ENCODE measurements at places on chromosomes 16 and 17.

DNA sequence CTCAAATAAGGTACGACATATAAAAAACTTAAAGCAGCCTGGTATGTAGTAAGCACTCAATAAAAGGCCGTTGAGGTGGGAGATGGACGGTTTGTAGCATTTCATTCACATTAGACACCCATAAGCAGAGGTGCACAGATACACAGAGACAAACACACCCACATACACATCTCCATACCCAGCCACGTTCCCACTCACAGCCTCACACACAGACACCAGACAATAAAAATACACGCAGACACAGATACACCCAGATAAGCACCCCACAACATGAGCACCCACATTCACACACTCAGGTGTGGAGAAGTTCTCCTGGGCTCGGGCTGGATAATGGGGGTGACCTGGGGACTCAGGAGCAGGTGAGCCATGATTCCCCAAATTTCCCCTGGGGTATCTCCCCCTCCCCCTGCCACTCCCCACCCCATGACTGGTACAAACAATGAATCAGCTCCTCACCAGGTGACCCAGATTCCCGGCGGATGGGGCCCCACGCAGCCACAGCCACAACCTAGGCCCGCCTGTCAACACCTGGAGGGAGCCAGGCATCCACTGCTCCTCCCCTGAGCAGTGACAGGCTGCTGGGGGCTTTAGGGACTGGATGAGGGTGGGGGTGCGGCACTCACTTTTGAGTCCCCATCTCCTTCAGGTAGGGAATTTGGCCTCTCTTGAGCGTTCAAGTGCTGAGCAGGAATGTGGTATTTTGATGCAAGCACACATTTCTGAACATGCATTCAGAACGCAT, 2.7 kb downstream of the DLX3 start:
- DNase-seq: no peak

- DNase-seq: no peak
Measured at GRCh38 chr17:12507026-12507595, 158.6 kb upstream of the MYOCD start.

DNA sequence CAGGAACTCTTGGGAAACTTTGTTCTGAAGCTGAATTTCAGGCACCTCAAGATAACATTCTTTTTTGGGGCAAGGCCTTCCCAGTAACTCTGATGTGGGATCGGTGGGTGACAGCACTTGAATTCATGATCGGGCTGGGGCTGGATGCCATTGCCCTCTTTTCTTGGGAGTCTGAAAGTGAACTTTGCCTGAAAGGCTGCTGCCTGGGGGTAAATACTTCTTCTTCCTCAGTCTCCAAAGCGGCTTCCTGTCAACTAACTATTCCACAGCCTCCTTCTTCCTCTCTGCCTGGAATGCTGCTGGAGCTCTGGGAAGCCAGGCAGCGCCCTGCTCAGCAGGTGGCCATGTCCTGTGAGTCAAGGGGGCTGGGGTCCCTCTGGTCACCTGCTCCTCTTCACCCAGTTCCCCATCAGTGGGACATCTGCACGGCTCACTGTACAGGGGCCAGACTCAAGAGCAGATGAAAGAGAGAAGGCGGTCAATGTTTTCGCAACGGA, 79.5 kb downstream of the WIPI1 start:
- DNase-seq: no peak

GRCh38 chr17:77349976-77350830, 209.4 kb downstream of the SEC14L1 start:
- DNase-seq: no peak

- DNase-seq: no peak
Measured at GRCh38 chr16:48628359-48628985, 18.5 kb upstream of the N4BP1 start.

DNA sequence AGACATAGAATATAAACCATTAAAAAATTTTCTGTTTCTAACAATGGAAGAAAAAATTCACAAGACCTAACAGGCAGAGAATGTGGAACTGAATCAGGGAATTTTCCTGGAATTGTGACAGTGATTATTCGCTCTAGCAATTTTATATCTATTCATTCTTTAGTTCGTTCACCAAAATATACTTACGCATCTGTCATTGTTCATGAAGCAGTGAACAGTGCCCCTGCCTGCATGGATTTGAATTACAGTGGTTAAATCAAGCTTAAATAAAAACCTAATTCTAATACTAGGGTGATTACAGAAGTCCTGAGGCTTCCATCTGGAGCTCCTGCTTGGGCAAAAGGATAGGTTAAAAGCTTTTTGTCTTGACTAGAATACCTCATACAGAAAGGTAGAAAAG, 48.6 kb downstream of the ABCA8 start:
- DNase-seq: no peak

GRCh38 chr17:16033729-16034349, 34.2 kb downstream of the TTC19 start:
- DNase-seq: no peak

Measured in activated naive CD8-positive, alpha-beta T cell treated with anti-CD3 and anti-CD28 coated beads for 36 hours (primary cell).